T-helper 17 cell (primary cell): ENCODE measurements at places on chromosomes 13 and 19. TPM values are rescaled to one million over a fixed set of nuclear protein-coding genes. Genes with fewer than 3 reads are reported as not detected.

- no peak overlapping the region for H3K4me3 ChIP-seq
- peaks cover 66% of the 10 kb centered on the region for H3K27me3 ChIP-seq
- peaks cover 8% of the 10 kb centered on the region for H3K4me1 ChIP-seq
- H3K27ac ChIP-seq: no peak overlapping the region
- peaks cover 8% of the 10 kb centered on the region for H3K36me3 ChIP-seq
Measured at GRCh38 chr19:29579308-29579910, 26.7 kb upstream of the POP4 start.

DNA sequence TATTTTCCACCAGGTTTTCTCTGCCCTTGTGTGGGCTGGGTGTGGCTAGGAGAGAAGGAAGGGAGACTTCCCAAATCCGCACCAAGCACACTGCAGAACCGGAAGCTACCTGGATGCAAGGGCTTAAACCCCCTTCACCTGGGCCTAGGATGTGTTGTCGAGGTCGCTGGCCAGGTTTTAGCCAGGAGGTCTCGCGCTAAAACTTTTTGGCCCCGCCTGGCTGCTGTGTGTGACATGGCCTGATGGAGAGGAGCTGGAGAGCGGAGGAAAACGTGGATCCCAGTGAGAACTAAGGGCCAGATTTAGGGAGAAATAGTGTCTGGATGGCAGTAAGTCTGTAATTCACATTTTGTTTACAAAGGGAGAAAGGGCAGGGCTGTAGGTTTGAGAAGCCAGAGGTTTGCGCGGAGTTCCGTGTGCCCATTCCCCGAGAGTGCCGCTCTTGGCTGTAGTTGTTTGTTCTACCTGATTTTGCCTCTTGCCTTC, 3.1 kb upstream of the TSHZ3 start:
- H3K4me1 ChIP-seq: peaks cover 53% of the 10 kb centered on the region
- DNase-seq: no peak
- peaks cover 5% of the 10 kb centered on the region for H3K36me3 ChIP-seq
- peak overlapping the region; percentile 21 for H3K4me3 ChIP-seq
- peaks cover 64% of the 10 kb centered on the region for H3K27me3 ChIP-seq
- H3K27ac ChIP-seq: no peak overlapping the region

- H3K4me3 ChIP-seq: no peak overlapping the region
- DNase-seq: no peak
- H3K27ac ChIP-seq: no peak overlapping the region
- no peaks in the 10 kb centered on the region for H3K4me1 ChIP-seq
Measured at GRCh38 chr13:94170145-94170571, 309.3 kb downstream of the DCT start.

GRCh38 chr13:51000571-51001260, 91.1 kb downstream of the RNASEH2B start:
- H3K27ac ChIP-seq: no peak overlapping the region
- H3K4me1 ChIP-seq: no peaks in the 10 kb centered on the region
- H3K4me3 ChIP-seq: no peak overlapping the region
- H3K27me3 ChIP-seq: peaks cover 41% of the 10 kb centered on the region

Gene SOHLH2
- not detected for total RNA-seq

Gene SIGLEC7
- total RNA-seq: 0.42 TPM
